ENCODE measurements at places on chromosomes 6 and 20.
A peak's percentile ranks its signal among the peaks of the same experiment; 100 is the strongest.

DNA sequence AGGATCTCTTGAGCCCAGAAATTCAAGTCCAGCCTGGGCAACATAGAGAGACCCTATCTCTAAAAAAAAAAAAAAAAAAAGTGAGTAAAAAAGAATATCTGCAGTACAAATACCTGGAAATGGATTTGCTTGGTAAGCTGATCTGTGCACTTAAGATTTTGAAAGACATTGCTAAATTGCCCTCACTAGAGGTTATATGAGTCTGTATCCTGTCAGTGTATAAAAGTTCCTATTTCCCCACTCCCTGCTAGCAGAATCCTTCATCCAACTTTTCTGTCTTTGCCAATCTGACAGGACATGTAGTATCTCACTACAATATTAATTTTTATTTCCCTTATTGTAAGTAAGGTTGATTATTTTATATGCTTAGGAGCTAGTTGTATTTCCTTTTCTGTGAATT, 36.1 kb downstream of the BICRAL start:
- DNase-seq, result no peak

DNA sequence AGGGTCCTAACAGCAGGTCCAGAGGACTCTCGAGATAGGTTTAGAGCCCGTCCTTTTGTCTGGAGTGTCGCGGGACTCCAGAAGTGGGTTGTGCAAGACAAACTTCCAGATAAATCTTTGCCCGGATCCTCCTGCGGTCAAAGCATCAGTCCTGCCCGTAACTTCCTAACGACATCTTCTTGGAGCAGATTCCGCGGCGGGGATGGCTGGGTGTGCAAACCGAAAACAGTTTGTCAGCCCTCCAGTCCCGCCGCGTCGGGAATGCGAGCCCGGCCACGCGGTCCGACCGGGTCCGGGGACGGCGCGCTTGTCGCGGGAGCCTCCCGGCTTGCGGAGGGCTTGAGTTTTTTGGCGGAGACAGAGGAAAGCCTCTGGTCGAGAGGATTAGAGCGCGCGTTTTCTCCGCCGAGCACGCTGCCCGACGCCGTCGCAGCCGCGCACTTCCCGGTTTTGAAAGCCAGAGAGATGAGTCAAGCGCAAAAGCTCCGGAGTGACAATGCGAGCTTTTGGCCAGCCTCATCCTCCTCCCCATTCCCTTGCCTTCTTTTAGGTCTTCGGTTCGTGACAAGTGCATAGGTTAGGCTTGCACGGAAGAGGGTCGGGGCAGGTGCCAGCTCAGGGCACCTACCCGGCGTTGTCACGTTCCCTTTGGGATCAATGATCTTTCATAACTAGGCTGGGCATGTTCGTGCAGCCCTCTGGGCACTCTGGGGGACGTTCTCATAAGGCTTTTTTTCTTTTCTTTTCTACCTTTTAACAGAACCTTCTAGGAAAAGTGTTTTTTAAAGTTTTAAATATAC, 91.3 kb upstream of the PRDM1 start:
- DNase-seq, result peak; percentile 65

DNA sequence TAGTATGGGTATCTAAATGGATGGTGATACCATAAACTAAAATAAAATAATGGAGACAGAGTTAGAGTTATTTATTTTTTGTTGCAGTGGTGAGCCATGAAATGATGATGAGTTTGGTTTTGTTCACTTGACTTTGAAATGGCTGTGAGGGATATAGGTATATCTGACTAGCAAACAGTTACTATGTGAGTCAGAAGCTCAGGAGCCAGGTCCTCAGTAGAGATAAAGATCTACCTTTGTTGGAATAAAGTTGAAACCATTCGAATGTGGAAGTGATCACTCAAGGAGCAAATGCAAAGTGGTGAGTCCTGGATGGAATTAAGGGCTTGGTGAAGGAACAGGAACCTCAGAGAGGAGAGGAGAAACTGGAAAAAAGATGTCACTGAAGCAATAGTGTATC, 86.0 kb upstream of the TPD52L1 start:
- DNase-seq, result no peak

- no peak for DNase-seq
Observed at GRCh38 chr6:149881066-149881766, 16.7 kb downstream of the RAET1E start.

- no peak for DNase-seq
Observed at GRCh38 chr6:95413789-95414188, 163.5 kb upstream of the MANEA start.

- DNase-seq, result no peak
Observed at GRCh38 chr6:123925350-123925749, 121.7 kb downstream of the NKAIN2 start.

GRCh38 chr20:58645412-58645968, 5.6 kb upstream of the STX16 start:
- no peak for DNase-seq

- DNase-seq, result no peak
Observed at GRCh38 chr6:164344801-164345291, 930.3 kb downstream of the QKI start.

- DNase-seq, result no peak
Observed at GRCh38 chr20:50540620-50541605, 30.7 kb downstream of the PTPN1 start.

DNA sequence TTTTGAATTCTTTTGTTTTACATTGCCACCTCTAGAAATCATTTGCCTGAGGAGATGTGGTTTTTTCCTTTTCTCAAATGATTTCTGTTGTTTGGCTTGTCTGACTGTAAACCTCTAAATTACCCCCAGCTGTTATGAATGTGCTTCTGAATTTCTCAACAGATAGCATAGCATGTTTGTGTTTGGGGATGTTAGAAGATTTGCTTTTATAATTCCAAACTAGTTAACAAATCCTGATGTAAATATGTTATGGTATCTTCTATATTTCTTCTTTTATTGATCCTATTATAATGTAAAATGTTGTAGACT, 31.6 kb upstream of the EZR start:
- no peak for DNase-seq

- DNase-seq, result no peak
Observed at GRCh38 chr20:15415908-15416307, 1078.5 kb upstream of the FLRT3 start.

- DNase-seq, result no peak
Observed at GRCh38 chr6:112665815-112666214, 318.7 kb downstream of the RFPL4B start.

DNA sequence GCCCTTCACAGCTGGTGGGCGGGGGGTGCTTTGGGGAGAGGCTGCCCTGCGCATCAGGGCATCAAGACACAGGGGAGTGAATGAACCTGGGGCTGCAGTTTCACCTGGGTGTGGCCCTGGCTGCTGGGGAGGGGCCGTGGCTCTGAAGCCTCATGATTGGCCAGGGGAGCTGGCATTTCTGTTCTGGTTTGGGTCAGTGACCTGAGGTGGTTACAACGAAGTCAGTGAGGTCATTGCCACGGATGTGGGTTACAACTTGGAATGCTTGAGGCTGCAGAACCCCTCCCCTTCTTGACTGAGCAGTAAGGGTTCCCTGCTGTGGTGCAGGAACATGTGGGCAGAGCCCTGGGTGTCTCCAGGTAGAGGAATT, 3.0 kb downstream of the TCEA2 start:
- peak; percentile 47 for DNase-seq

DNA sequence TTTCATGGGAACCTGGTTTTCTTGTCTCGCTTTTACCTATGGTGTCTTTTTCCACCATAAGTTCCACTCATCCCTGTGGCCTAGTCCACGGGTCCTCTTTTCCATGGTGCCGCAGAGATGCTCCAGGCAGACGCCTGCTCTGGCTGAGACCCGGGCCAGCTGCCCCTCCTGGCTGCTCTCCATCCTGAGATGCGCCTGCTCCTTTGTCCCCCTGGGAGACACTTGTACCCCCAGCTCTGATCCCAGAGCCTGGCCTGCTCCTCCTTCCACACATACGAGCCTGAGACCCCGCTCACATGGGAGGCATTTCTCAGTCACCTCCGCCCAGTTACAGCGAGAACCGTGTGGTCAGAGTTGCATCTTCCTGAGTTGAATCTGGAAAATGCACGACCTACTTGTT, 29.6 kb downstream of the RNASET2 start:
- DNase-seq, result no peak

DNA sequence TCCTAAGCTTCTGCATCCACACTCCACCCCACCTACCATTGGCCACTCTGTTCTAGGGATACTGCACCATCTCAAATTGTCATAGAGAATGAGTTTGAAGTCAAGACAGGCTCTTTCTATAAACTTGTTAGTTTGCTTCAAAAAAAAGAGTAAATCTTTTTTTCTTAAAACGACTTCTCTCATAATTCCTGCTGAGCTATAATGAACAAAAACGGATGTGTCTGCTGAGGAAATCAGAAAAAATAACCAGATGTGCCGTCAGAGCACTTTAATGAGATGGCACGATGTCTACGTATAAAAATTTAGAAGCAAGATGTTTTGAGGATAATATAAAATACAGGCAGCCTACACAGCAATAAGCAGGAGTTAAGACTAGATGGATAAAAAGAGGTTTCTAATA, 24.0 kb upstream of the DDO start:
- no peak for DNase-seq

- DNase-seq, result no peak
Observed at GRCh38 chr20:43942667-43943285, 28.1 kb downstream of the TOX2 start.

- DNase-seq, result peak; percentile 39
Observed at GRCh38 chr20:49846206-49846807, 33.7 kb downstream of the SLC9A8 start.

GRCh38 chr20:25310921-25311728, 63.2 kb downstream of the PYGB start:
- no peak for DNase-seq

GRCh38 chr6:9499709-9500108, 915.2 kb downstream of the TFAP2A start:
- DNase-seq, result no peak

GRCh38 chr6:165545806-165546205, 117.2 kb downstream of the PDE10A start:
- DNase-seq, result no peak

DNA sequence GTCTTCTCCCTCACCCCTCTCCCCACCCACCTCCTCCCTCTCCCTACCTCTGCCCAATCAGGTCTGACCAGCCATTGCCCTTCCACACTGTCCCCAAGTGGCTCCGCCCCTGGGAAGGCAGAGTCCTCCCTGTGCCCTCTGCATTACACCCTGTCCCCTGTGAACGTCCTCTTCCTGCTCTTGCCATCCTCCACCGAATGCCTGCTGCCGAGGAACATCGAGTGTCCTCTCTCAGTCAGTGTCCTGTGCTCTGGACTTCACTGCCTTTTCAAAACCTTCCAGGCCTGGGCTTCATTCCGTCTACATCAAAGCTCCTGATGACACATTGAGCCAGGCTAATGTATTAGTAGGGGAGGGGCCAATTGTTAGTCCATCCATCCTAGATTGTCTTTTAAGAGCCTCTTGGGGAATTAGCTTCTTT, 3.3 kb upstream of the PACSIN1 start:
- peak; percentile 69 for DNase-seq

GRCh38 chr20:62707276-62707920, 1.2 kb upstream of the NTSR1 start:
- DNase-seq, result no peak

- DNase-seq, result no peak
Observed at GRCh38 chr20:5482791-5483190, 166.0 kb upstream of the PROKR2 start.

DNA sequence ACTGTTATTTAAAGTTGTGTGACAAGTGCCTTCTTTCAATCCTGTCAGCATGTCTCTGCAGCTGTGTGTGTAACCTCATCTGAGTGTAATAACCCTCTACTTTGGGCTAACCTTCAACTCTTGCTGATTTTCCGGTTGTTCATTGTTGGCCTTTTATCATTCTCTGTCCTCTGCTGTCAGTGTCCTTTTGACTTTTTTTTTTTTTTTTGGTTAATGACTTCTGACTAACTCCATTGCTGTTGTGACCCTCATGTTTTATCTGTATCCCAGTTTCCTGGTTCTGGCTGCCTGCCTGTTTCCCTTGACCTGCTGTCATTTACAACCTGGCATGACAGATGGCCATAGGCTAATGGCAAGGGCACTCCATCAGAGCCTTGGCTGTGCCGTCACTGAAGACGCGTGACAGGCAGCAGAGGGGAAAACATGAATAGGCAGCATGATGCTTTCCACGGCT, 145.7 kb upstream of the MAN1A1 start:
- DNase-seq, result no peak

- no peak for DNase-seq
Observed at GRCh38 chr6:3026791-3027626, 27.3 kb downstream of the NQO2 start.

DNA sequence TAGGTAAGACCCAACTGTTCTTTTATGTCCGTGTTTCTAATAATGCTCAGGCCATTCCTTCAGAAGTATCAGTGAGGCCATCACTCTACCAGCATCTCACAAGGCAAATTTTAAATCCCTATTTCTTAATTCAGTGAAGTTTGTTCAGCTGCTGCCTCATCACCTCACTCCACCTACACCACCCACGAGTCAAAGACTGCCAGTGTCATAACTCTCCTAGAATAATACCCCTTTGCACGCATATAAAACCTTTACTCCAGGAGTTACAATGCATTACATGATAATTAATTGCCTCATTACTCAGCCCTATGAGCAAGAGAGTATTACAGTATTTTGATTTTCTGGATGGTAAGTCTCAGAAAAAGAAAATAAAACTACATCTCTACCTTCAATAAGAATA, 793.6 kb downstream of the TFAP2A start:
- DNase-seq, result no peak

DNA sequence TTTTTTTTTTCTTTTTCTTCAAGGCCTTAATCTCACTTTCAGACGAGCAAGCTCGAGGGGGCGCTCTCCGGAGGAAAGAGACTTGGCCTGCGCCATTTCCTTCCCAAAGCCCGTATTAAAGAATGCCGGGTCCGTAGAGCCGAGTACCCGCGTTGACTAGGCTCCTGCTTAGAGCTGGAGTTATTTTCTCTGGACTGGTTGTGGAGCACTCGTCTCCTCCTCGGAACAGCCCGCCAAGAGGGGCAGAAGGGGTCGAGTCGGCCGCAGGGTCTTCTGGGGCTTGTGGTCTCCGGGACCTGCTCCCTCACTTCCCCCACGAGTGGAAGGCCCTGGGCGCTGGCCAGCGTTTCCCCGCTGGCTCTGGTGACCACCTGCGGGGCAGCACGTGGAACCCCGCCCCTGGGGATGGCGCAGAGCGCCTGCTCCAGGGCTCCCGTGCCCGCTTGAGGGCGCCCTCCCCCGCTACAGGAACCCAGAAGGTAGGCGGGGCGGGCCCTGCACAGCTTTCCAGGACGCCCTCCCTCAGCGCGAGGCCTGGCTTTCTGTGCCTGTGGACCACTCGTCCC, 2.7 kb upstream of the MEI4 start:
- peak; percentile 94 for DNase-seq

- no peak for DNase-seq
Observed at GRCh38 chr20:3896853-3897583, 7.8 kb downstream of the PANK2 start.

- no peak for DNase-seq
Observed at GRCh38 chr6:18262702-18263417, 1.5 kb downstream of the DEK start.

- DNase-seq, result no peak
Observed at GRCh38 chr6:75691012-75691411, 58.0 kb upstream of the MYO6 start.
